ENCODE measurements at places on chromosomes 16 and 17.

- no peak for DNase-seq
Measured at GRCh38 chr16:67481561-67482232, 740 bp upstream of the ATP6V0D1 start.

- no peak for DNase-seq
Measured at GRCh38 chr16:85931596-85932402, 32.8 kb downstream of the IRF8 start.

DNA sequence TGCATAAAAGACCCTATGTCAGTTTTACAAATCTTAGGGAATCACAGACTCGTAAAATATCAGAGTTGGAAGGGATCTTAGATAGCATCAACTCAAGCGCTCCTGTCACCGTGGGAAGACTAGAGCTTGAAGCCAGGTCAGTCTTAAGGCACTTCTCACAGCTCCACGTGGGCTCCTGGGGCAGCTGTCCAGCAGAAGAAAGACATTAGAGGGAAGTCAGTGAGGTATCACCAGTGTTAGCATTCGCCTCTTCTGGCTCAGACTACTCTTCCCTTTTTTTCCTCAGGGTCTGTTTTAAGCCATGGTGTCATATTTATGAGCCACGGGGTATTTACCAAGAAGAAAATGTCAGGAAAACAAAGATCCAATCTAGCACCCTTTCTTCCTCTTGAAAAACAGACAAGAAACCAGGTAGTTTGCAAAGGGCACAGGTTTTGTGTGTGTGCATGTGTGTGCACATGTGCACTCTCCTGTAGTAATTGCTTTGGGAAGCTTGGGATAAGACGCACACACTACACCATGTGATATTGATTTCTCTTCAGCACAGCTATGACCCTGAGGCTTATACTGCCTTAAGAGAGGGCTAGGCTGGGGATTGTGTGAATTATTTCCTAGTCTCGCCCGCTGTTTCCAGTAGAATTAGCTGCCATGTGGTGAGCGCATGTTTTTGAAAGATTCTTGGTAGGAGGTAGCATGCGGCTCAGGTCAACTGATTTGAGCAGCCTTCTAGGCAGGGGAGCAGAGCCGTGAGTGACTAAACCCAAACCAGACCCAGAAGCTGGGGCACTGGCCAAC, 61.0 kb upstream of the ELAC2 start:
- DNase-seq = no peak

- DNase-seq = no peak
Measured at GRCh38 chr16:75258807-75259141, 7.3 kb upstream of the BCAR1 start.

GRCh38 chr16:81353895-81354294, 39.1 kb downstream of the GAN start:
- DNase-seq = no peak

GRCh38 chr16:11964761-11965551, at the start of gene TNFRSF17:
Gene TNFRSF17, plus strand, starts transcription at chr16:11965210. Its CDS starts 115 bp downstream, at chr16:11965325.
- no peak for DNase-seq

- DNase-seq = no peak
Measured at GRCh38 chr16:8621222-8621571, 301 bp upstream of the METTL22 start.

DNA sequence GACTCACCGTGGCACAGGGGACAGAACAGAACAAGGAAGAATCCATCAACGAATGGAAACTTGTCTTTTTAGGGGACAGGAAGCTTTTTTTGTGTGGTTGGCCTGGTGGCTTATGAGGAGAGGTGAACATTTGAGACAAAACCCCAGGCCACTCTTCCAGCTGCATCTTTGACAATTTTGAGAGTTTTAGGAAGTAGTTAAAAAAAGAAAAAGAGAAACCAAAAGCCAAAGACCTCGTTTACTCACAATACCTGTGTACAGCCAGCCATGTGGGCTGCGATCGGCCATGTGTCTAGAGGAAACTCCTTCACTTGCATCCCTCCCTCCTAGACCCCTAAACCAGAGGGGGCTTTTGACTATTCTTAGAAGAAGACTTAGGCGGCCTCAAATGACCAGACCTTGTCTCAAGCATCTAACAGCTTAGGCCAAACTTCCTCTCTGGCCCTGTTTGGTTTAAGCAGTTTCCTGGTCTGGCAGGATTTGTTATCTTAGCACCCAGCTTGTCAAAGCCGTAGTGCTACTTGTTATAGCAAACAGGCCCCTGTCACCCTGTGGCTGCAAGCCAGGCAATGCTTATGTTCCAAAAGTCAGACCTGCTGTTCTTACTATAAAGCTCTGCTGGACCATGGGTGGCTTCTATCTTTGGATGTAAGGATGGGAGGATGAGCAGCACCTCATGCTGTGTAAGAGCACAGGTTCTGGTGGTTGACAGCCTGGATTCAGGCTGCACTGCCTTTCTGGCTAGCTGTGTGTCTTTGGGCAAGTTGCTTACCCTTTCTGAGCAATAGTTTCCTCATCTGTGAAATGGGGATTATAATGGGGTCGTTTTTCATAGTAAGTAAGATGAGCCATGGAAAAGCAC, 17.7 kb downstream of the KSR1 start:
- DNase-seq = no peak

DNA sequence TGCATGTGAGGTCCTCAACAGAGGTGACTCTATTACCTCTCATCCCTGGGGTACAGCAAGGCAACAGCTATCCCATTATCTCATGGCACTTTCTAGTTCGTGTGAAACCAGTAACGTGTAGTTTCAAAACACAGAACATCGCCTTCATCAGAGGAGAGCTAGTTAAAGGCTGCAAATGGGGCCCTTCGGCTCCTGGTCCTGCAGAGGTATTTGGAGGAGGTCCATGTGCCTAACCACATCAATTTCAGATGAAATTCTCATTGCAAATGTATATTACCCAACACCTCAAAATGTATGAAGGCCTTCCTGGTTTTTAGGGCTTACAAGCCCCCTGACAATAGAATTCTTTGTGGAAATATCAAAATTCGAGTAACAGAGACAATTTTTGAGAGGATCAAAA, 95.7 kb upstream of the PSMD7 start:
- no peak for DNase-seq

DNA sequence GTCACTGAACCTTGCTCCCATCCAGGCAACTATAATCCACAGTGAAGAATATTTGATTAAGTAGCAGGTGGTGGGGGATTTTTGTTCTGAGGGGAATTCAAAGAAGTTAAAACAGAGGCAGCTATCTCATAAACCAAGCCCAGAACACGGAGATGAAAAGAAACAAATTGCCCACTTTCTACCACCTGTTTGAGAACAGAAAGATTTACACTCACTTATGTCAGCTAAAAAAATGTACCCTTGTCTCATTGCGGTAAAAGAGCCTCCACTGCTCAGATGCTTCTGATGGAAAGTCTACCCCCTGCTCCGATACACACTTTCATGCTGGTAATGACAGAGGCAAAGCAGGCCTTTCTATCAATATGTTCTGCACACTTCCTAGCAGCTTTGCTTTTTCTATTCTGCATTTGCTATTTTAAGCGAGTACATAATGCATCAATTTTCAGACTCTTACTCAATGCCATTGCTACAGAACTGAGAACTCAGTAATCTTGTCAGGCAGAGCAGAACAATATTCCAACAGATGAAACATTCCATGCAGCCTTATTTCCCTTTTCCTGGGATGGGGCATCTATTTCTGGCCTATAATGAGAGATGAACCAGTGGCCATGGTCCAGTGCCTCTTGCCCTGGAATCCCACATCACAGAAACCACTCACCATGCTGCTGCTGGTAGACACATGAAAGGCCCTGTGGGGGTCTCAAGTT, 29.0 kb downstream of the CDK5R1 start:
- no peak for DNase-seq

DNA sequence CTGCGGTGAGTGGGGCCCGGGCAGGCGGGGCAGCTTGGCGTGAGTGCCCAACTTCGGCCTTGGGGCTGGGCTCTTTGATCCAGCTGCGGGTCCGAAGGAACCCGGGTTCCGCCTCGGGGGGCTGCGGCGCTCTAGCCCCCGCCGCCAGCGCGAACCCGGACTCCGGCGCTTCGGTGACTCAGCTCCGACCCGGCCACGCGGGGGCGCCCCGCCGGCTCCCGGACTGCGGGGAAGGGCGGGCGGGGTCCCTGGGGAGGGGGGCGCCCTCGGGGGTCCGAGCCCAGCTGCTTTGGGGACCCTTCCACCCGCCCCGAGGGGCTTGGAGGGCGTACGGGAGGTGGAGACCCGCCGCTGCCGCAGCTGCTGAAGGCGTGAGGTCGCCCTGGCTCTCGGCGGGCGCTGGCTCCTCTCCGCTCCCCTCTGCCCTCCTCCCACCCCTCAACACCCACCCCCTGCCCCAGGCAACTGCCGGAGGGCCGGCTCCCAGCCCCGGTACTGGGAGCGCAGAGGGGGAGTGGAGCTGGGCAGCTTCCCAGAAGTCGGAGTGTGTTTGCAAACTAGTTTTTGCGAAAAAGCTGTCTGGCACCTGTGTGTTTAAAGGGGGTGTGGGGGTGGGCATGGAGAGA, 516 bp downstream of the CPNE2 start:
- DNase-seq = peak; percentile 5

DNA sequence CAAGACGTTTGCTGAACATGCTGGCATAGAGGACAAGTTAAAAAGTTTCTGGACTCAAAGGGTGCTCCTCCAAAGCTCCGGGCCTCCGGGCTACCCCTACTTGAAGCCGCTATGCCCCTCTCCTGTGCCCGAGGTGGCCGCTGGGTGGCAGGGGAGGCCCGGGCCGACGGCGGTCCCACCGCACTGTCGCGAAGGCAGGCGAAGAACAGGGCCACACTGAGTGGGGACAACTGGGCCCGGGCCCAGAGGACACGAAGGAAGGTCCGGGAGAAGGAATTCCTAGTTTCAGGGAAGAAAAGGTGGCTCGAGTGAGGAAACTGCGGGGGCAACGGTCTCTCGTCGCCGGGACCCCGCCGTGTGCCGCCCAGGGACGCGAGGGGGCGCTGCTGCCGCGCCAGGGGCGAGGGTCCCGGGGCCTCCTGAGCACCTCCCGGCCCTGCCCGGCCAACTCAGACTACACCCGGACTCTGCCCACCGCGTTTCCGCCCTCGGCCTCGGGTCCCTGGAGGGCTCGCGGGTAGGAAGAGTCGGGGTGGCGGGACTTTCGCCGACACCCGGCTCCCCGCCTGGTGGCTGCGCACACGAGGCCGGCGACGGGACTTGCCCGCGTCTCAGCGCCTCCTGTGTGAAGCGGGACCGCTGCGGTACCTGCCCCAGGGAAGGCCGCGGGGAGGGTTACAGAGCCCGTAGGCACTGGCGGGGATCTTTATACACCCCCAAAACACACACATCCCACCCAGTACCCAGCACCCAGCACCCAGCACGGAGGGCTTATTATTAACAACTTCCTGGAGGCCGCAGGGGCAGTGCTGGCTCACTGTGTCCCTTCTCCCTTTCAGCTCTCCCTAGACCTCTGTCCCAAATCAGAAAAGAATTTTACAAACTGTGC, 772 bp upstream of the CHCT1 start:
- DNase-seq = peak; percentile 9

- DNase-seq = no peak
Measured at GRCh38 chr17:29571883-29572681, 3.6 kb downstream of the TP53I13 start.

DNA sequence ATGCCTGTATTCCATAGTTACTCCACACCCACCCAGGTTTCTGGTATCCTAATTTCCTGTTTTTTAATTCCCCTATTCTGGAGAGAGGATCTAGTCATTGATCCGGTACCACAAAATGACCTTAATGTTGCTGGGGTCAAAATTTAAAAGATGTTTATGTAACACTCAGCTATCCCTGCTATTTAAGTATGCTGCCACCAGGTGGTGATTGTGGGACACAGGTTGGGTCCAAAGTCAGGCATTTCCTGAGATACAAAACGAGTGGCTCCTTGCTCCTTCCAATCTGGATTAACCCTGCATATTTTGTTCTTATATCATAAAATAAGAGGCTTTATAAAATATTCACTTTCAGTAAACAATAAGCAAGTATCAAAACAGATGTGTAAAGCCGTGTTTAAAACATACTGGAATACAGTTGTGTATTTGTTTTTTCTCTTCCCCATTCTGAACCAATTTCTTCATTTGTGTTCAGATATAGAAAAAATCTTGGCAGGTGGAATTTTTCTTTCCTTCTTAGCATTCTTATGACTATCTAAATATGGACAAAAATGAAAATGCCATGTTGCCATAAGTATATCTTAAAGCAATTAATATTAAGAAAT, 16.3 kb downstream of the HS3ST4 start:
- DNase-seq = no peak

GRCh38 chr16:71460941-71461340, 1.1 kb downstream of the ZNF23 start:
- no peak for DNase-seq

- no peak for DNase-seq
Measured at GRCh38 chr17:2721603-2722002, 10.0 kb upstream of the CLUH start.

GRCh38 chr17:42475121-42475520, 16.4 kb downstream of the ATP6V0A1 start:
- no peak for DNase-seq

Data from stimulated activated CD4-positive, alpha-beta T cell treated with anti-CD3 and anti-CD28 coated beads, TNF-alpha, amount 100 ng/mL, for 1 hour (primary cell).